ENCODE measurements at places on chromosomes 12 and 14.
A peak's percentile ranks its signal among the peaks of the same experiment; 100 is the strongest.

DNA sequence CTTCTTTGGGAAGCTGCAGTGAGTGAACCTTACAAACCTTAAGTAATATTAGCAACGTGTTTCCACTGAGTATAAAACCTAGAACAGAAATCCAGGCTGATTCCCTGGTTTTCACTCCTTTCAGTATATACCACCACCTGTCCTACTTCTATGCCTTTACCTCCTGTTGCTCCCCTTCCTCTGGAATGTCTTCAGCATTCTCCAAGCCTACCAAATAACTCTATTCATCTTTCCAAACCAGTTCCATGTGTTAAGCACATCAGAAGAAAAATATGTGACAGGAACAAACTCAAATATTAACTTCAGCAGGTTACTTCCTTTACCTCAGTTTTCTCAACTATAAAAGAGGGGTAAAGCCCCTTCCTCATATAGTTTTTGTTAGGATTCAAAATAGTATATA, 39.8 kb downstream of the LIMA1 start:
- no peak for DNase-seq

DNA sequence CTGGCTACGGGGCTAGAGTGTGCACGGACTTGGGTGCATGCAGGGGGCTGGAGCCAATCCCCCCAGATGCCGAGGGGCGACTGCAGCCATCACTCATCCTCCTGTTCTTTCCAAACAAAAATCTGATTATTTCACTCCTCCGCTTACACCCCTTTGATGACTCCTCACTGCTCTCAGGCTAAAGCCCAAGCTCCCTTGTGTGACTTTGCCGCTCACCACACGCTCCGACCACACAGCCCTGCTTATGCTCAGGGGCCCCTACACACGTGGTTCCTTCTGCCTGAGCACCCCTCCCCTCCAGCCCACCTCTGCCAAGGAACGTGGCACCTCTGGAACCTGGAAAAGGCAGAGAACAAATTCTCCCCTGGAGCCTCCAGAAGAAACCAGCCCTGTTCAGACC, 13.7 kb downstream of the CHFR start:
- no peak for DNase-seq

DNA sequence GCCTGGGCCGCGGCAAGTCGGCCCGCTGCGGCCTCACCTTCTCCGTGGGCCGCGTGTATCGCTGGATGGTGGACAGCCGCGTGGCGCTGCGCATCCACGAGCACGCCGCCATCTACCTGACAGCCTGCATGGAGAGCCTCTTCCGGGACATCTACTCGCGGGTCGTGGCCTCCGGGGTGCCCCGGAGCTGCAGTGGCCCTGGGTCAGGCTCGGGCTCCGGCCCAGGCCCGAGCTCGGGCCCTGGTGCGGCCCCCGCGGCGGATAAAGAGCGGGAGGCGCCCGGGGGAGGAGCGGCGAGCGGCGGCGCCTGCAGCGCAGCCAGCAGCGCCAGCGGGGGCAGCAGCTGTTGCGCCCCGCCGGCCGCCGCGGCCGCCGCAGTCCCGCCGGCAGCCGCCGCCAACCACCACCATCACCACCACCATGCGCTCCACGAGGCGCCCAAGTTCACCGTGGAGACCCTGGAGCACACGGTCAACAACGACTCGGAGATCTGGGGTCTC, 226.2 kb upstream of the CRY1 start:
- peak; percentile 50 for DNase-seq

GRCh38 chr12:120800665-120801064, 75.0 kb downstream of the ACADS start:
- no peak for DNase-seq

- DNase-seq: no peak
Observed at GRCh38 chr12:76299536-76300296, 48.5 kb downstream of the BBS10 start.

DNA sequence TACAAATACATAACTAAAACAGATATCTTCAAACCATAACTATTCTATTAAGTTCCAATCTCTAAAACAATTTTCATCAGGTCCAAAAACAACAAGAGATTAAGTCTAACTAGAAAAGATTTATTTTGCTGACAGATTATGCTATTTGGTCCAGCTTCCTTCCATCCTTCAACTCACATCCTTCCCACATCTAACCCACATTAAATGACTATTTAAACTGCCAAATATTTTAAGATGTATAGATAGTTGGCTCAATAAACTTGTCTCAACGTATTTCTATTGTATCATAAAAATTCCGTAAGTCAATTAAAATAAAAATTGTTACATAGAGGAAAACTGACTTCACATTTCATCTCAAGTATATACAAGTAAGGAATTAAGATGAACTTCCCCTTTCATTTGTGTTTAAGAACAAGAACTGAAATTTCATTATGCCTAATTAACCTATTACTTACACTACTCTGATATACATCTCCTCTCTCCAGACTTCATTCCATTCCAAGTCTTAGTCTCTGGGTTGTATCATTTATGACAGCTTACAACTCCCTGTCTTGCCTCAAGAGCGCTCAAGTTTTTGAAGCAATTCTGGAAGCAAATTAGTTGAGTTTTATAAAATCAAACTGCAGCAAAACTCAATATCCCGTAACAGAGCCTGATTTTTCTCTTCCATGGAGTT, 25.4 kb downstream of the PAWR start:
- no peak for DNase-seq

GRCh38 chr12:4356041-4356327, 23.5 kb downstream of the FGF23 start:
- DNase-seq: peak; percentile 67

GRCh38 chr14:74309125-74310022, 6.6 kb upstream of the ABCD4 start:
- DNase-seq: no peak

DNA sequence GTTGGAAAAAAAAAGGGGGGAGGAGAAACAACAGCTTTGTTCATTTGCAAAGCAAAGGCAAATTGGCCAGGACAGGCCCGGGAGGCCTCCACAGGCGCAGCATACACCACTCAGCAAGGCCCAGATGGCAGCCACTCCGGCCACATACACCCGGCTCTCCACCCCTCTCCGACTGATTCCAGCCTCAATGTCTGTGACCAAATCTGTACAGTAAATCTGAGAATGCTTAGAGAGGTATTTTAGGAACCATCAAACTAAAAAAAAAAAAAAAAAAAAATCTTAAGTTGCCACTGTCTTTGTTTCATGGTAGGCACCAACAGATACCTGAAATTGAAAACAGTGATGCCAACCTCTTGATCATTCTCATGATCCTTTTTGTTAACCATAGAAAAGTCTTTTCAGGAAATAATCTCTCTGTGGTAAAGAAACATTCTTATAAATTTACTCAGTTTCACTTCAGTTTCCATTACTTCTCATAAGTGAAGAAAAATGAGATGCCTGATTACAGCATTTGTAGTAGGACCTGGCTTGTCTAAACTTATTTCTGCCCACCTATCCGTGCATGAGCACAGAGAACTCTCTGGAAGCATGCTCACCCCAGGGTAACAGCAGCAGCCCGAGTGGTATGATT, 20.2 kb downstream of the VPS37B start:
- no peak for DNase-seq

Data from nephron progenitor cell (in vitro differentiated cells).